Cerebellar cortex (tissue), 1 donor: ENCODE measurements at places on chromosomes 5 and 9.

- no peak for DNase-seq
These were observed 128.7 kb downstream of the C5orf15 start for GRCh38 chr5:133839721-133840120.

- DNase-seq, result no peak
These were observed 20.5 kb downstream of the THBS4 start for GRCh38 chr5:80055491-80056170.

DNA sequence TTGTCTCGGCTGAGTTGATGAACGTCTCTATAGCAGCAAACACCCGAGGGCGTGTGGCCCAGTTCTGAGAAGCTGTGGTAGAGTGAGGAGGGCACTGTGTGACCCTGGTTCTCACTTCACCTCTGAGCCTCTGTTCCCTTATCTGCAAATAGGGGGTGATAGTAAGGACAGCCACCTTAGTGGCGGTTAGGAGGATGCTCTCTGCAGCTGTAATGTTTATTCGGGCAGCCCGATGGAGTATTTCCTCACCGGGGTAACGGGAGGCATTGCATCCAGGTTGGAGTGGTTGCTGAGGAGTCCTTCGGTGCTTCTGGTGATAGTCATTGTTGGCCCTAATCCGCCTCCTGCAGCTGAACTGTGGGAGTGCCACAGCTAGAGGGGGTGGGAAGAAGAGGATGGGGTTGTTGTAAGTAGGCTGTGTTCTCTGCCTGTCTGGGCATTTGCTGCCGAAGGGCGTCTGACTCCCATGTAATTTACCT is 13.9 kb downstream of the PRRC2B start:
- DNase-seq, result peak; percentile 76

DNA sequence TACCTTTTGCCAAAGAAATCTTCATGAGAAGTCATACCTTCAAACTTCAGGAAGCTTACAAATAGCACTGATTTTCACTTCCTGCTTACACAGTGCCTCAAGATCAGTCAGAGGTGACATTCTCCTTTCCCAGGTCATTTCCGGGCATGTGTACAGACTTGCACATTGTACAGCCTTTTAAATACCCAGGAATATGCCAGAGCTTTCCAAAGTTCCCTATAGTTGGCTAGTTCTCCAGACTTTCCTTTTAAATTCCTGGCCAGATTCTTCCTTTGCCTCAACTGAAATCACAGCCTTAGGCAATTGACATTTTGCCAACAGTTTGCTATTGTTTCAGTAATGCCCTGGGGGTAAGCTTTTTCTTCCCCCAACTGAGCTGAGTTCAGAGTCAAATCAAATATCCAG is 47.2 kb downstream of the RFX3 start:
- DNase-seq, result no peak

GRCh38 chr9:131426545-131426944 is 32.7 kb downstream of the PRRC2B start:
- no peak for DNase-seq
